ENCODE measurements at places on chromosomes 1 and 21. TPM values are rescaled to one million over a fixed set of nuclear protein-coding genes. Genes with fewer than 3 reads are reported as not detected.

GRCh38 chr1:109478806-109479205, 4.9 kb upstream of the ATXN7L2 start:
- no peak for DNase-seq

- DNase-seq = no peak
Observed at GRCh38 chr21:46208761-46209721, 19.5 kb downstream of the LSS start.

GRCh38 chr21:18403735-18404450, at the start of gene TMPRSS15:
Gene TMPRSS15 (minus strand): TSS chr21:18403785. CDS start chr21:18403622, 163 bp downstream.
- no peak for DNase-seq

DNA sequence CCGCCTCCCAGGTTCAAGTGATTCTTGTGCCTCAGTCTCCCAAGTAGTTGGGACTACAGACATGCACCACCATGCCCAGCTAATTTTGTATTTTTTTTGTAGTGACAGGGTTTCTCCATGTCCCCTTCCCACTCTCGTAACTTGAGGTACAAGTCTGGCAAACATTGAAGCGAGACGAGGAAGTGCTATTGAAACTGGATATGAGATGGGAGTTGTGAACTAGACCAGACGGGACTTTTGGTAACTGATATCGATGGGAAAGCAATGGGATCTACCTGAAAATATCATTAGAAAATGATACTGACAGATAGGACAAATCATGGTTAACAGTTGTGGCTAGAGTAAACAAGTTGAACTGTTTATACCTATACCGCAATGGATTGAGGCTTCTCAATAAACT, 95.2 kb upstream of the TRABD2B start:
- DNase-seq = no peak

DNA sequence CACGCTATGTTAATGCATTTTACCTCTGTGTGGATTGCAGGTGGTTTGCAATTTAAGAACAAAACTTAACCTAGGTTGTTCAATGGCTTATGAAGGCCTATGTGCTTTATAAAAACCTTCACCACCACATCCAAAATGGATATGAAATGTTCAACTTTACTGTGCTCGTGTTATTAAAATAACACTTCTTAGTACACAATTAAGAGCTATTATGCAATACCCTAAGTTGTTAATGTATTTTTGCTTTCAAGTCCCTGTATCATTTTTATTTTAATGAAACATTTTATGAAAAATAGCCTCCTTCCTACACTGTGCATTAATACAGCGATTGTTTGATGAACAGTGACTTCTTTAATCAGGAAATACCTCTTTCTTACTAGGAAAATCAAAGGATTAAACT, 12.0 kb downstream of the NCAM2 start:
- no peak for DNase-seq

DNA sequence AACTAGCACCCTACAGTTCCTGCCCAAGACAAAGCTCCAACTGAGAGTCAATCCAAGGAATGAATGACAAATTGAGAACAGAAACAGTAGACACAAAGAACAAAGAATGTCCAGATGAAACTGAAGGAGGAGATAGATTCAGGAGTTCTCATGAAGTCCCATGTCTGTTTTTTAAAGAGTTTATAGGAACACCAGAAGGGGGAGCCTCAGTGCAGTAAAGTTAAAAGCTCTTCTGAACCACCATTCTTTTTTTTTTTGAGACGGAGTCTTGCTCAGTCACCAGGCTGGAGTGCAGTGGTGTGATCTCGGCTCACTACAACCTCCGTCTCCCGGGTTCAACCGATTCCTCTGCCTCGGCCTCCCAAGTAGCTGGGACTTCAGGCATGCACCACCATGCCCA, 323.6 kb downstream of the MRPL39 start:
- DNase-seq = no peak

DNA sequence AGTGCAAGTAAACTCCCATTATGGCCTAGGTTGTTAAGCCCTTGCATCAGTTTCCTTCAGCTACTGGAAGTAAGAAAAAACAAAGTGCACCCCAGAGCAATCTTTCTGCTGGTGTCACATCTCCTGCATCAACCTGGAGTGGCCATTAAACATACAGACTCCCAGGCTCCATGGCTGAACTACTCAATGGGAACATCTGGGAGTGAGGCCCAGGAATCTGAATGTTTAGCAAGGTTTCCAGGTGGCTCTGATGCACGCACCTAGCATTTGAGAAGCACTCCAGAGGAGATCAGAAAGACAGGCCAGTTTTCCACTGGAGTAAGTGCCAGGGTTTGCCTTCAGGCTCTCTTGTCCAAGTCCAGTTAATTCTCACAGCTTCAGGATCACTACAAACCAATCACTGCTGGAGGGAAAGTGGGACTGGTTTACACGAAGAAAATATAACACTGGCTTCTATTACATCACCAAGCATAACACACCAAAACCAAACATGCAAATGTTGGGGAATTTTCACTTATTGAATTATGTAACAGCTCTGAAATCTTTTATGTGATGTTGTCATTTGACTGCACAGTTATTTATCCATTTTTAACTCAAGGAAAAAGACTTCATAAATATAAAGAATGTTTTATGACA, 22.3 kb upstream of the ABCA4 start:
- no peak for DNase-seq

Gene CORT
- total RNA-seq = 0.44 TPM

Gene ZNF687
- total RNA-seq = 34.6 TPM

Gene DCDC2B
- 0.22 TPM for total RNA-seq

Gene FH
- 32.1 TPM for total RNA-seq
